ENCODE measurements at places on chromosomes 1 and 21. TPM values are rescaled to one million over a fixed set of nuclear protein-coding genes. Genes with fewer than 3 reads are reported as not detected.

DNA sequence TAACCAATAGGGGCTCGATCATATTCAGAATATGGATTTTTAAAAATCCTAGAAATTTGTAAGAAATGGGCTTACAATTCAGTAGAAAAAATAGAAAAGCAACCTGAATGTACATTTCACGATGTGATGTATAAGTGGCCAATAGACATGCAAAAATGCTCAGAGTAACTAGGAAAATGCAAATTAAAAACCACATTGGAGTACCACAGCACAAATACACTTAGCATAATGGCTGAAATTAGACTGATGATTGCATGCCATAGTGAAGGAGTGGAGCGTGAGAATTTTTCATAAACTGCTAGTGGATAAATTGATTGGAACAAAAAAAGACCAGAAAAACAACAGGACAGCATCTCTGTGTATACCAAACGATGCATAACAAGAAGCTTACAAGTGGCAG is 102.3 kb downstream of the DYRK1A start:
- no peak for DNase-seq

DNA sequence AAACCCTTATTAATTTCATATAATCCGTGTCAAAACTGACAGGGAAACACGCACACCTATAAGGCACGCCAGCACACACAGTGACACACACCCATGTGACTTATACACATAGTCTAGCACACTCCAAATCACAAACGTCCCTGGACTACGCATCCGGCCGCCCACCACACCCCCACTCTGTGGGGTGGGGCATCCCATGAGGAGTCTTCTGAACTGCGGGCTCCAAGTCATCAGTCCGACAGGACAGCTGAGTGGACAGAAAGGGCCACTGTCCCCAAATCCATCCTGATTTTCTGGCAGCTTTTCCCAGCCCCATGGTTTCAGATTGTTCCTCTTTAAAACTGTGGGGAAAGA is 829 bp downstream of the PEA15 start:
- peak; percentile 71 for DNase-seq

DNA sequence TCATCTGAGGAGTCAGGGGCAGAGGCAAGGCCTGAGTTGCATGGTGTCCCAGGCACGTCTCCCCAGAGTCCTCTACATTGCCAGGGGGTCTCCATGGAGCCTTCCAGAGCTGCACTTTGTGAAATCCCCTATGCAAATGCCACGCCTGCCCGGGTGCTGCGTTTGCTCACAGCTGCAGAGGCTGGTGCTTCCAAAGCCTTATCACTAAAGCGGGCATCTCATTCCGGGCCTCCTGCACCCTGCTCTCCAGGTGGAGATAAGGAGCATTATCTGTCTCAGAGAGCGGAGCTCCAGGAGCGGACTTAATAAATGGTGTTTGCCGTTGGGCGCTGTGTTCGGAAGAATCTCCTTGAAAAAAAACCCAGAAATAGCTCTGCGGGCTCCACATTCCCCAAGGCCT is 25.9 kb upstream of the ACTL8 start:
- DNase-seq, result no peak

NVL gene
- total RNA-seq, result 40.4 TPM

GRCh38 chr1:12148160-12148957 is 18.4 kb upstream of the TNFRSF1B start:
- no peak for DNase-seq

- DNase-seq, result no peak
Measured at GRCh38 chr1:41856151-41856943, 62.4 kb downstream of the HIVEP3 start.

GRCh38 chr1:237868817-237869600 is 21.7 kb downstream of the ZP4 start:
- DNase-seq, result no peak

- DNase-seq, result no peak
Measured at GRCh38 chr1:32525053-32525452, 14.2 kb upstream of the ZBTB8A start.

DNA sequence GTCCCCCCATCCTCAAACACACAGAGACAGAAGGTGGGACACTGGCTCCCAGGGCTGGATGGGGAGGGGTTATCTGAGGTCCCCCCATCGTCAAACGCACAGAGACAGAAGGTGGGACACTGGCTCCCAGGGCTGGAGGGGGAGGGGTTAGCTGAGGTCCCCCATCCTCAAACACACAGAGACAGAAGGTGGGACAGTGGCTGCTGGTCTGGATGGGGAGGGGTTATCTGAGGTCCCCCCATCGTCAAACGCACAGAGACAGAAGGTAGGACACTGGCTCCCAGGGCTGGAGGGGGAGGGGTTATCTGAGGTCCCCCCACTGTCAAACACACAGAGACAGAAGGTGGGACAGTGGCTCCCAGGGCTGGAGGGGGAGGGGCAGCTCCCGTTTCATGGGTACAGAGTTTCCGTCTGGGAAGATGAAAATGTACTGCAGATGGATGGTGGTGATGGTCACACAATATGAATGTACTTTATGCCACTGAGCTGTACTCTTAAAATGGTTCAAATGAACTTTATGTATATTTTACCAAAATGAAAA is 69.2 kb downstream of the SCCPDH start:
- DNase-seq, result no peak

KIF26B gene
- total RNA-seq, result 0.16 TPM

DNA sequence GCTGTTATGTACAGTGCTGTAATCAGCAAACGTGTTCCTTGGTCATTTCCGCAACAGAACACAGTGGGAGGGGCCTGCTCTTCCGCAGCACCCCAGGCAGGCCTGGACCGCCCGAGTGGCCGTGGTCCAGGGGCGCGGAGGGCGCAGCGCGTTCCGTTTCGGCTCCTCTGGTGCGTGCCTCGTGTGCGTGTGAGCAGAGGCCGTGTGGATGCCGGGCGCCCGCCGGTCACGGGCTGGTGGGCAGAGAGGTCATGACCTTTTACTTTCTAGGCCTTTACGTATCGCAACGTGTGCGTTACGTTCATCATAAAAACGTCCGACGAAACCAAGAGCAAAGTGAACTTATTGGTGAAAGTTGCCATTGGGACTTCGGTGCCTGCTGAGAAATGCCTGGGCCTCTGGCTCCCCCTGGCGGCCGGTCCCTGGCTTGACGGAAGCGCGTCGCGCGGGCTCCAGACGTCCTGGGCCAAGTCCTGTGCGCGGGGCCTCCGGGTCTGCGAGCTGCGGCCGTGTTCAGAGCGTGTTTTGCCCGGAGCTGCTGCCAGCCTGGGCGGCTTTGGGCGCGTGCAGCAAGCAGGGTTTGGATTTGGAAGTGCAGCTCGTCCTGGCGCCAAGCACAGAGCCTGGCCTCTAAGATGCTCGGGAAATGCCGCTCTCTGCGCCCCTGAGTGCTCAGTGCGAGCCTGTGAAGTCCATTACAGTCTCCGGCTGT is 34.4 kb downstream of the COL18A1 start:
- DNase-seq, result peak; percentile 89

GON4L gene
- 43.4 TPM for total RNA-seq

DNA sequence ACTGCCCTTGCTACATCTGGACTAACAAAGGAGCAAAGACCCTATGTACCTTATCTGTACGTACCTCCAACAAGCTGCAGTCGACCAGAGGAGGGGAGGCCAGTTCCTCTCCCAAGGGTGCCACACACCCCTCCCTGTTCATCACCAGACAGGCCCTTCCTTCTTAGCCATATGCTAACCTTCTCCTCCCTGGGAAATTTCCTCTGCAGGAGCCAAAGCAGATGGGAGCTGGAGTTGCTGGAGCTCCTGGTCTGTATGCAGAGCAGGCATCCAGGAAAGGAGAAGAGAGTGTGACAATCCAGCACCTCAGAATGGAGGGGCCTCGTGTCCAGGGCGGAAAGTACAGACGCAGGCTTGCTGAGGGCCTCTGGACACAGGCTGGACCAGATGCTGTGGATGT is 48.5 kb downstream of the C8B start:
- no peak for DNase-seq

DNA sequence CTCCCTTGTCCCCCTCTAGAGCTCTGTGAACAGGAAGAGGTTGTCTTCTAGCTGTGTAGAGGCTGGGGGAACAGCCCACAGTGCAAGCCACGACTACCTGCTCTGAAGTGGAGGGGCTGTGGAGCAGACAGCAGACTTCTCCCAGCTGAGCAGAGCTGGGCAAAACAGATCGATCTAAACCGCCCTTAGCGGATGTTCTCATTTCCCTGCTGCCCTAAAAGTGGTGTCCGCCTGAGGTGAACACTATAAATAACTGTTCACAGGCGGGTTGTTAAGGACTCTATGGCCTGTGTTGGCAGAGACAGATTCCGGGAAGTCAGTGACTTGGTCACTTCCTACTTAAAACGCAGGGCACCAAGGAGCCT is 203.2 kb downstream of the RHOU start:
- peak; percentile 51 for DNase-seq

MEX3A gene
- 0.83 TPM for total RNA-seq

- DNase-seq, result no peak
Measured at GRCh38 chr1:90973897-90974798, 47.7 kb downstream of the ZNF644 start.

IQCC gene
- 4.4 TPM for total RNA-seq

ZNF683 gene
- 0.69 TPM for total RNA-seq

DNA sequence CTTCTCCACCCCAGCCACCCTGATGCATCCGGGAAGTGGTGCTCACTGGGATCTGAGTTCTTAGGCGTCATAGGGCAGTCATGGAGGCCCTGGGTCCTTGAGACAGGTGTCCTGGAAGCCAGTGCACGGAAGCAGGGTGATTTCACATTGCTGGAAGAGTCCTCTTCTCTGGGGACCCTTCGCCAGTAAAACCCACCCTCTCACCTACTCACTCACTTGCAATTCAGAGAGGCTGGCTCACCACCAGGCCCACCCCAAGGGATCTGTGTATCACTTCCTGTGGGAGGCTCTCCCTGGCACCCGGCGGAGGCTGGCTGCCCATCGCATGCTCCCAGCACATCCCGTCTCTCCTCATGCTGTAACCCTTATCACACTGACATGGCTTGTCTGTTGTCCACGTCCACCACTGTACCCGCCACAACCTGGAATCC is 40.2 kb upstream of the EPS8L3 start:
- DNase-seq, result no peak

- no peak for DNase-seq
Measured at GRCh38 chr1:160542303-160542945, 19.4 kb upstream of the SLAMF6 start.

DNA sequence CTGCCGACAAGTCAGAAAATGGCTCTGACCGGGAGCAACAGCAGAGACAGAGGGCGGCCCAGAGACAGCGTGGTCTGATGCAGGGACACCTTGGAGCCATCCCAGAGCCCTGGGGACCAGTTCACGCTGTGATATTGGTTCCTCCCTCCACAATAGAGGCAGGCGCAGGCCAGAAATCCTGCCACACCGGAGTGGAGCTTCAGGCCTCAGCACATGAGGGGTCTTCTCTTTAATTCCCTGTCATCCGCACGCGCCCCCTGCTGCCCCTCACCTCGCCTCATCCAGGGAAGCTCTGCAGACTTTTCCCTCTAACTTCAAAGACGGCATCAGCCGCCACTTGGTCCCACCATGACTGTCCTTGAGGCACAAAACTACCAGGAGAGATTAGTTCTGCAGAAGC is 75.5 kb upstream of the ANGPTL1 start:
- DNase-seq, result no peak

TSPAN1 gene
- total RNA-seq, result not detected

CSDE1 gene
- total RNA-seq, result 496 TPM

CTSE gene
- not detected for total RNA-seq

DNA sequence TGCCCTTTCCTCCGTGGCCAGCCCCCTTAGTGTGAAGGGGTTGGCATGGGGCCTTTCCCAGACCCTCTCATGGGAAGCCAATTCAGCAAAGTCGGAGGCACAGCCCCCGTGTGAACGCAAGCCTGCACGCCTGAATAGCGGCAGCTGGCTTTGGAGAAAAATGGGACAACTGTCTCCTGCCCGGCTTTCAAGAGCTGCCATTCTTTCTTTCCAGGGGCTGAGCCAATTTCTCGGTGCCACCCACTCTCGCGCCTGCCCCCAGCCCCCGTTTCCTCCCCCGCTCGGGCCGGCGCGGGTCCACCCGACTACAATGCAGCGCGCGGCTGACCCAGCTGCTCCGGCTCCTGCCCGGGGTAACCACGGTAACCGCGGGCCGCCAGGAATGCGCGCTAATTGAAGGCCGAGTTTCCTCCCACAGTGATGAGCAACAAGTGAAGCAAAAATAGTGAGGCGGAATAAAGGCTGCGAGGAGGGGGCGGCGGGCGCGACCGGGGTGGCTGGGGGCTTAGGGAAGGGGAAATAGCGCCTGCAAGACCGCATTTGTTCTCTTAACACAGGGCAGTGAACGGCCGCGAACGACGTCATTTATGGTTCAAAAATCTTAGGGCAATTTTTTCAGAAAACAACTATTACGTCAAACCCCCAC is 27.8 kb downstream of the ILDR2 start:
- peak; percentile 18 for DNase-seq

NPHS2 gene
- not detected for total RNA-seq

GRCh38 chr1:234980291-234980644 is 148.4 kb downstream of the TOMM20 start:
- no peak for DNase-seq

EVA1B gene
- 5.8 TPM for total RNA-seq

DNA sequence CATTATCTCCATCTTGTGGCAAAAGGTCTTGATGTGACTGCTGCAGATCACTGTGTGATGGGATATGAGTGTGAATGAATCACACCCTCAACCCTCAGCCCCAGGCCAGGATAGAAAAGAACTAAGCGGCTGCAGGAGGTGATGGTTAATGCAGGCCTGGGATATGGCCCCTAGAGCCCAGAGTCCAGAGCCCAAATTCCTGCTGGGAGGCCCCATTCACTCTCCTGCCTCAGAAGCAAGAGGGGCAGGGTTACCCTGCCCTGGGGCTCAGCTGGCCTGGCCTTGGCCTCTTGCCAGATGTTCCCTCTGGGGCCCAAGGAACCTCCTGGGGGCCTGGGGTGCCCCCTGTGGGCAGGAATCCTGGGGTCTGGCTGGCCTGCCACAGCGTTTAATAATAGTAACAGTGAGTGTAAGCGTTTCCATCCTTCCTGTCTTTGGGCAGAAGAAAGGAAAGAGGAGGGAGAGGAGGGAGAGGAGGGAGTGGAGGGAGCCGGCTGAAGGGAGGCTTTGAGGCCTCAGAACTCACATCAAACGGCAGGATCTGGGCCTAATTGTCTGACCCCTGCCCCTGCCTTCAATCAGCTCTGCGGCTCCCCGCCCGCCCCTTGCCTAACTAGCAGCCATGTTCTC is 26.2 kb downstream of the DMAP1 start:
- DNase-seq, result no peak

DNA sequence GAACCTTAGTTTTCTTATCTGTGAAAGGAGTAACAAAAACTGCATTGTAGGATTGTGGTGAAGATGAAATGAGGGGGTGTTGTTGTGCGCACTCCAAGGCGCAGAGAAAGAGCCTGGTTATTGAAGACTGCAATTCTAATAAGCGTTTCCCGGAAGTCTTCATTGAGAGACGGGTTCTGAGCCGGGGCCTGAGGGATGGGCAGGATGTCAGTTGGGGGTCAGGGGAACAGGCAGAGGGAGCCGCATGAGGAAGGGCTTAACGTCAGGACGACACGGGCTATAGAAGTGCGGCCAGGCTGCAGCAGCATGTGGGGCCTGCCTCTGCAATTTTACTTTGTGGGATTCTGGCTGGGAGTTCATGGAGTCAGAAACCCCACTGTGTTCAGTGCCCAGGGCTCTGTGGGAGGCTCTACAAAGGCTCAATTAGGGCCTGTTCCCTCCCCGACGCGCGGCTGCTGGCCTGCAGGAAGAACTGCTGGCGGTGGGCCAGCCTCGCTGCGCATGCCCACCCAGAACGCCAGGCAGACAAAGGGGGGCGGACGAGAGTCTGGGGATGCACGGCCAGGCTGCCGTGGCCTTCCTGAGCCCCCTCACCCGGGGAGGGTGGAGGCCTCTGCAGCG is 20.7 kb downstream of the TRIM62 start:
- no peak for DNase-seq
